ENCODE measurements at places on chromosomes 1 and 21.

DNA sequence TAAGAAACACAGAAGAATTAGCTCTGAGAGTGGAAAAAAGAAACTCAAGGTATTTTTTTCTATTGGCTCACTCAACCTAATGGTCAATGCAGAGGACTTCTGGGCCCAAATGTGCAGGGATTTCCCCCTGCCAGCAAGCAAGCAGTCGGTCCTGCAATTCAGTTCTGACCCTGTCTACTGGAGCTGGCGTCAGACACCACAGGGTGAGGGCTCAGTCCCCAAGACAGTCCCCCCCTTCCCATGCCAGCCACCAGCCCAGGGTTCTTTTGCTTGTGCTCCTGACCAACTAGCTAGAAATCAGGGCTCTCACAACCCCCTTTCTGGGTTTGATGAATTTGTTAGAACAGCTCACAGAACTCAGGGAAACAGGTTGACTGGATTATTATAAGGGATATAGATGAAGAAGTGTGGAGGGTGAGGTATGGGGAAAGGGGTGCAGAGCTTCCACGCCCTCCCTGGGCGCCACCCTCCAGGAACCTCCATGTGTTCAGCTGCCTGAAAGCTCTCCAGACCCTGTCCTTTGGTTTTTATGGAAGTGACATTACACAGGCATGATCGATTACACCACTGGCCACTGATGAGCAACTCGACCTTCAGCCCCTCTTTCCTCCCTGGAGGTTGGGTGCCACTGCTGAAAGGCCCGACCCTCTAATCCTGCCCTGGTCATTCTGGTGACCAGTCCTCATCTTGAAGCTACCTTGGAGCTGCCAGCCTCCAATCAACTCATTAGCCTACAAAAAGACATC, 22.5 kb upstream of the PWP2 start:
- DNase-seq = no peak

- no peak for DNase-seq
These were observed 97.2 kb upstream of the IGSF21 start for GRCh38 chr1:18010408-18010807.

GRCh38 chr1:169456029-169456428, 28.8 kb upstream of the CCDC181 start:
- DNase-seq = no peak

GRCh38 chr1:189513091-189513490, 964.6 kb downstream of the BRINP3 start:
- no peak for DNase-seq

GRCh38 chr1:230759369-230760065, 12.3 kb downstream of the CAPN9 start:
- DNase-seq = no peak

Data from activated naive CD8-positive, alpha-beta T cell treated with anti-CD3 and anti-CD28 coated beads for 36 hours (primary cell).